ENCODE measurements at places on chromosomes 11 and 22.
A peak's percentile ranks its signal among the peaks of the same experiment; 100 is the strongest.

DNA sequence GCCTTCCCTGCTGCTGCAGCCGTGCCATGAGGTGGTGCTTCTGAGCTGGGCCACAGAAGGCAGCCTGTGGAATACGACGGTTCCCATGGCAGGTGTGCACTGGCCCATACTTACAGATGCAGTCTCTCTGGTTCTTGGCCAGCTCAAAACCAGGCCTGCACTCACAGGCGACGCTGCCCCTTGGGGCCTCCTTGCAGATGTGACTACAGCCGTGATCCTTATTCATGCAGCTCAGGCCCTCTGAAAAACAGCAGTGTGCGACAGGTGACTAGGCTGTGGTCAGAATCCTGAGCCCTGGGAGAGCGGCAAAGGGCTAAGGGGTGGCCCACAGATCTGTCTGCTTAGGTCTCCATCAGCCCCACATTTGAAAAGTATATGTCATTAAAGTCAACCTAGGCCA, 22.1 kb downstream of the SCUBE2 start:
- DNase-seq: no peak

GRCh38 chr11:72091292-72091691, 10.6 kb downstream of the LRRC51 start:
- DNase-seq: peak; percentile 76

GRCh38 chr11:94504689-94505293, 7.5 kb upstream of the C11orf97 start:
- peak; percentile 66 for DNase-seq

GRCh38 chr22:20312396-20313191, 7.3 kb downstream of the DGCR6L start:
- no peak for DNase-seq

- no peak for DNase-seq
Observed at GRCh38 chr11:897253-898142, 13.1 kb downstream of the CHID1 start.

DNA sequence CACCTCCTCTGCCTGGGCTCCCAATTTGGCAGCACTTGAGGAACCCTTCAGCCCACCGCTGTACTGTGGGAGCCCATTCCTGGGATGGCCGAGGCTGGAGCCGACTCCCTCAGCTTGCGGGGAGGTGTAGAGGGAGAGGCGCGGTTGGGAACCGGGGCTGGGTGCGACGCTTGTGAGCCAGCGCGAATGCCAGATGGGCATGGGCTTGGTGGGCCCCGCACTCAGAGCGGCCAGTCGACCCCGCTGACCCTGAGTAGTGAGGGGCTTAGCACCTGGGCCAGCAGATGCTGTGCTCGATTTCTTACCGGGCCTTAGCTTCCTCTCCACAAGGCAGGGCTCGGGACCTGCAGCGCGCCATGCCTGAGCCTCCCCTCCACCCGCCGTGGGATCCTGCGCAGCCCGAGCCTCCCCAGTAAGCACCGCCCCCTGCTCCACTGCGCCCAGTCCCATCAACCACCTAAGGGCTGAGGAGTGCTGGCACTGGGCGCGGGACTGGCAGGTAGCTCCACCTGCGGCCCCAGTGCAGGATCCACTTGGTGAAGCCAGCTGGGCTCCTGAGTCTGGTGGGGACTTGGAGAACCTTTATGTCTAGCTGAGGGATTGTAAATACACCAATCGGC, 58.3 kb upstream of the DEFB108B start:
- no peak for DNase-seq

- no peak for DNase-seq
Observed at GRCh38 chr22:48496226-48496845, 1331.3 kb downstream of the BRD1 start.

GRCh38 chr11:86708669-86709068, 36.3 kb upstream of the ME3 start:
- no peak for DNase-seq

- DNase-seq: peak; percentile 13
Observed at GRCh38 chr11:106172386-106172991, 95.0 kb downstream of the AASDHPPT start.

DNA sequence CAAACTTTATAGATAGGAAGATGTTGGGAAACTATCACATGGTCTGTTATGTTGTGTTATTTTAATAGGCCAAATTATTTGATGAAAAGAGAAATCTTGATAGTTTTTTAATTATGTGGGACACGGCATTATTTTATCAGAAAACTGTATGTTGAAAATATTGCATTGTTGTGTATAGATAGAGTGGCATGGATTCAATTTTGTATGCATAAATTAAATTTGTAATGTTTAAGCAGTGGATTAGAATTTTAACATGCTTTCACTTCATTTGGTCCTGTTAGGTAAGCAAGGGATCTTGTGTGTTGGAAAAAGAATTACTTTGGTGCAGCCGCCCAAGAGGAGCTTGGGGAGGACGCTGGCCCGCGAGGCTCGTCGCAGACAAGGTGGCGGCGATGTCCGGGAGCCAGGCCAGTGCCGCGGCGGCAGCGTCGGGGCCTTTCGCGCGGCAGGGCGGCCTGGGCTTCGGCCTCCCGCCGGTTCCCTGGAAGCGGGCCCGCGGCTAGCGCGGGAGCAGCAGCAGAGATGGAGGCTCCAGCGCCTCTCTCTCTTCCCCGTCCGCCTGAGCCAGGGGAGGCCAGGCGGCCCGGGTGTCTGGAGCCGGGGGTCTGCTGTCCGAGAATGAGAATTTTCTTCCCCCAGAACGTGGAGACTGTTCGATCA, 82.7 kb downstream of the GGT1 start:
- DNase-seq: no peak

DNA sequence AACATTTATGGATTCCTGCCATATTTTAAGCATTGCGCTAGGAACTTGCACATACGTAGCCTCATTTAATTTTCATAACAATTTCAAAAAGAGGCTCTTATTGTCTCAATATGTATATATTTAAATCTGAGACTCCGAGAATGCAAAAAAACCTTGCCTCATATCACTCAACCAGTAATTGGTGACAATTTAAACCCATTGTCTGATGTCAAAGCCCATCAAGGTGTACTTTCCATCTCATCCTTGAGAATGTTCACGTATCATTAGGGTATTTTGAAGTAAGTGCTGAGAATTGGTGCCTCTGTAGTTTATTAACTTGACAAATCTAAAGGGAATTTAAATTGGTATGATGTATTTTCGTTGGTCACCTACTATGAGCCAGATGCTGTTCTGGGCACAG, 136.5 kb downstream of the FAM76B start:
- DNase-seq: no peak

DNA sequence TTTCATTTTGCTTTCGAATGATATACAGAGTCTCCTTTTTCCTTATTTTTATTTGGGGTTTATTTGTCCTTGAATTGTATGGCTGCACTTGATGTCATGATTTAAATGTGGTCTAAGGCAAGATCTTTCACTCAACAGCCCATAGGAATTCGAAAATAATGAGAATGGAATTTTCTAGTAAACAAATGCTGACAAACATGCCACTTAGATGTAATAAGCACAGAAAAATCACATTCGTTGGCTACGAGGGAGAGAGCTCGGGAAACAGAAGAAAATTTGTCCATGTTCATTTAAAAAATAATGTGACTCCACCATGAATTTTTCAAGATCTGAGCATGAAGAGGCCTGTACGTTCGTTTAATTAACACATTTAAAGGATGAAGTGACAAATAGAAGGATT, 73.0 kb downstream of the BLID start:
- no peak for DNase-seq

DNA sequence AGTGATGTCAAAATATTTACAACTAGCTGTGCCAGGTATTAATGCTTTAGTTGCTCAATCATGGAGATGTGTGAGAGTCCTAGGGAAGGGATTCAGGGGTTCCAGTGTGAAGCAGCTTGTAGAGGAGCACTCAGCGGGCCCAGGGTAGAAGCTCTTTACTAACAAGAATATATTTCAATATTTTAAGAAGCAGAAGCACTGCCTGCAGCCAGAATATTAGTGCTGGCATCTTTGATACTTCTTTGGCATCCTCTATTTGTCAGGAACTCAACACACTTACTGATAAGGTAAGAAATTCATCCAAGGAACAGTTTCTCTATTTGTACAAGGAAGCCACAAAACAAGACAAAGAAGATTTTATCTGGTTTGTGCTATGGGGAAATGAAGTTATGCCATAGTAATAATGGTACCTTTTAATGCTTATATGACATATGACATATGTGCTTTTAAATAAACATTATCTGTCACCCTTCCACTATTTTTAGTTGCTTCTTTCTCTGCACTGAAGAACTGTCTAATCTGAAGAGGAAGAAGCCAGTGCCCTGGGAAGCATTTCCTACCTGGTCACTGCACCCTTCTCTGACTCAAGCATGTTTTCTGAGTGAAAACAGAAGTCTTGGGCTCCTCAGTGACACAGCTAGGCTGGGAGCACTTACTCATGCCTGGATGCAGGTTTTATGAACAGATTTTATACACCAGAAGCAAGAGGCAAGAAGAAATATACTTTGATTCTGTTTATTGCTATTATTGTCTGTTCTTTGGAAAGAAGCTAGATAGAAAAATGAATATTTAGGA, 388.1 kb upstream of the CCDC90B start:
- no peak for DNase-seq

DNA sequence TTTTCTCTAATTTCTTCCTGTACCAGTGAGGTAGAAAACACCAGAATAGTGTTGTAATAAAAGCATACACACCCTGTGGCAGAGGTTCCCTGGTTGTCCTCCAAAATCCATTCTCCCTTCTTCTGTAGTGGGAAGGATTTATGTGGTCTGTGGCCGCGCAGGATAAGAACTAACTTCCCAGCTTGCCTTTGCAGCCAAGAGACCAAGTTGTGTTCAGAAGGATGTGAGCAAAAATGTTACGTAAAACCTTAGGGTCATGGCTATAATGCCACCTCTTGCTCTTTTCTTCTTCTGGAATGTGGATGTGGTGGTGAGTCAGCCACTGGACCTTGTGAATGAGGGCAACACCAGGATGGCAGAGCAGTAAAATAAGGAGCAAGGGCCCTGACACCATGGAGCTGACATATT, 28.4 kb downstream of the CCDC90B start:
- DNase-seq: peak; percentile 92

GRCh38 chr11:132429685-132430084, 1059.3 kb downstream of the NTM start:
- DNase-seq: no peak

DNA sequence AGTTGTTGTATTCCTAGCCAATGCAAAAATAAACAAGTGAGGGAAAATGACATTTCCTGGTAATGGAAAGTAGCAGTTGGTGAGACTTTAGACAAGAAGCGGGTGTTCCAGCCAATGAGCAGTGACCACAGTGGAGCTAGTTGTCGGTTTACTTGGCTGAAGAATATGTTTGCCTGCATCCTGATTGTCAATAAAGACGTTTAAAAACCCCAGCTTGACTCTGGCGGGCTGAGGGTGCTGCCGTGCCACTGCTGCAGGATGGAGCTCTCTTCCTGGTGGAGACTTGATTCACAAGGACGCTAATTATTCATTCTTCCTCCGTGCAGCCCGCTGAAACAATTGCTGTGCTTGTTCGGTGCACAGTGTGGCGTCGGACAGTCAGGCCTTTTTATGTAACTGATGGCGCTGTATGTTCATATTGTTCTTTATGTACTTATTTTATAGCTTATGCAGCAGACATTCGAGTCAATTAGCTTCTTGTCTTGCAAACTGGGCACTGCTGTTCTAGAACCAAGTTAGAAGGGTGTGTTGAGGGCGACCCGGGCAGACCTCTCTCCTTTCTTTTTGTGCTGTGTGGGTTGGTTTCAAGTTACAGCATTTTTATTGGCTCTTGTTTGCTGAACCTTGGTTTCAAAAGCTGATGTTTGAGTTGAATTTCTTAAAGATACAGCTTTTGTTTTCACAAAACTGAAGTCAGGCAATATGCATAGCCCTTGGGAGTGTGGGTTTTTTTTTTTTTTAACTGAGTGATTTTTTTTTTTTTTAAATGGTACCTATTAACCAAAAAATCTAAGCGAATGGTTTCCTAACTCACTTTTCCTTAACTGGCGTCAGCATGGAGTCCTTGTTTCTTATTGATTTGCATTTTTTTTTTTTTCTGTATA, 153.9 kb downstream of the TEAD1 start:
- peak; percentile 79 for DNase-seq

DNA sequence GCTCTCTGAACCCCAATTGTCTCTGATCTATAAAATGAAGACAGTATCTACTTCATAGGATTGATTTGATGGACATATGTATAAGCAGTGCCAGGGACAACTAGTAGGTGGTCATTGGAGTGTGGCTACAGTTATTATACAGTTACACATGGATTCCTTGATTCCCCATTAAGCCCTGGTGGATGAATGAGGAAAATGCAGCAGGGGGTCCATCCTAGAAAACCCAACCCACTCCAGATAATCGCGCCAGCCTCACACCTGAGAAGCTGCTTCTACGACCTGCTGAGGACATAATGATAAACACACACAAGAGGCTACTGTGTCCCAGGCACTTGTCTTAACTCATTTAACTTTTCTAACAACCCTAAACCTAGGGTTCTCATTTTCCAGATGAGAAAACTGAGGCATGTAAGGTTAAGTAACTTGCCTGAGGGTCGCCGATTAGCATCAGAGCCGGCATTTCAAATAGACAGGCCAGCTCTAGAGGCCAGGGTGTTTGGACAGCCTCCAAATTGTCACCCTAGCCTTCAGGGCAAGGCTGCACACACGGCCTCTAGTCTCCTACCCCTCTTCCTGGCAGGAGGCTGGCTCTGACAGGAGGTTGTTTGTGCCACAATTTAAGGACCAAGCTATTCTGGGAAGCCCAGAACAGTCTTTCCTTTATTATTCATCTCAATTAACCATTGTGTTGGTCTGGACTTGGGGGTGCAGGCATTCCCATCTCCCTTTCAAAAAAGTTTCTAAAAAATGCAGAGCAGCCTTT, 3.8 kb upstream of the C11orf91 start:
- no peak for DNase-seq

DNA sequence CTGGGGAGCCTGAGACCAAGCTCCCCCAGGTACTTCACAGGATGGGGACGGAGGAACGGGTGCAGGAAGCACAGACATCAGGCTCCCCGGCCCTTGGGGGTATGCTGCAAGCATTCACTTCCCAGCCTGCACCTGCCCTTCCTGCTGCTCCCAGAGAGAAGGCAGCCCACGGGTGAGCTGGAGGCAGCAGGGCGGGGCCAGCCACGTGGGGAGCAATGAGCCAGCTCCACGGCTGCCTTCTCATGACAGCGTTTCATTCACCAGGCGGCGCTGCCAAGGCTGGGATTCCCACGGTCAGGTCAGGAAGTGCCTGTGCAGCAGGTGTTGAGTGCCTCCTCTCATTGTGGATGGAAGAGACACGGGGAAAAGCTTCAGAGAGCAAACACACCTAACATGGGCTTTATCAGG, 14.5 kb upstream of the PHLDA2 start:
- peak; percentile 49 for DNase-seq

- DNase-seq: no peak
Observed at GRCh38 chr11:70720281-70720680, 322.0 kb downstream of the CTTN start.

GRCh38 chr11:100761841-100762240, 74.8 kb downstream of the ARHGAP42 start:
- no peak for DNase-seq

GRCh38 chr11:123484448-123484847, 54.4 kb downstream of the GRAMD1B start:
- DNase-seq: no peak

DNA sequence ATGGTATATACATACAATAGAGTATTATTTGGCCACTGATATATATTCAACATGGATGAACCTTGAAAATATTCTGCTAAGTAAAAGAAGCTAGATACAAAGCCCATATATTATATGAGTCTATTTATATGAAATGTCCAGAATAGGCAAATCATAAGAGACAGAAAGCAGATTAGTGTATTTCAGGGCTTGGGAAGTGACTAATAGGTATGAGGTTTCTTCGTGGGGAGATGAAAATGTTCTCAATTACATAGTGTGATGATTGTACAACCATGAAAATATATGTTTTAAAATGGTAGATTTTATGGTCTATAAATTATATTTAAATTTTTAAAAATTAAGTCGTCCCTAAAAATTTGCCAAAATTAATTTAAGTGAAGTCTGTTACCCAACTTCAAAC, 92.2 kb downstream of the STK33 start:
- DNase-seq: no peak

Data from myocyte (in vitro differentiated cells).